ENCODE measurements at places on chromosomes 2 and 18. TPM values are rescaled to one million over a fixed set of nuclear protein-coding genes. Genes with fewer than 3 reads are reported as not detected.

GRCh38 chr2:18988631-18989232 lies 369.7 kb downstream of the OSR1 start:
- no peak for DNase-seq

DNA sequence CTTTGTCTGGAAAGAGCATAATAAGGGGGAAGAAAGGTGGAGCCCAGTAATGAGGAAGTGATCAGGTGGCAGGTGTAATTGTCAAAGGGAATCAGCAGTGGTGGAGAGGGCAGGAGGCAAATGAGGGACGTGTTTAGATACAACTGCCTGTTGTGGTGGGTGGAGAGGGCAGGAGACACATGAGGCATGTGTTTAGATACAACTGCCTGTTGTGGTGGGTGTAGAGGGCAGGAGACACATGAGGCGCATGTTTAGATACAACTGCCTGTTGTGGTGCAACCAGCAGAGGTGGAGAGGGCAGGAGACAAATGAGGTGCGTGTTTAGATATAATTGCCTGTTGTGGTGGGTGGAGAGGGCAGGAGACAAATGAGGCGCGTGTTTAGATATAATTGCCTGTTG lies 173.1 kb downstream of the ANKRD30B start:
- no peak for DNase-seq

CCDC88A gene
- total RNA-seq = 92.4 TPM

FAM237A gene
- total RNA-seq = not detected

DNA sequence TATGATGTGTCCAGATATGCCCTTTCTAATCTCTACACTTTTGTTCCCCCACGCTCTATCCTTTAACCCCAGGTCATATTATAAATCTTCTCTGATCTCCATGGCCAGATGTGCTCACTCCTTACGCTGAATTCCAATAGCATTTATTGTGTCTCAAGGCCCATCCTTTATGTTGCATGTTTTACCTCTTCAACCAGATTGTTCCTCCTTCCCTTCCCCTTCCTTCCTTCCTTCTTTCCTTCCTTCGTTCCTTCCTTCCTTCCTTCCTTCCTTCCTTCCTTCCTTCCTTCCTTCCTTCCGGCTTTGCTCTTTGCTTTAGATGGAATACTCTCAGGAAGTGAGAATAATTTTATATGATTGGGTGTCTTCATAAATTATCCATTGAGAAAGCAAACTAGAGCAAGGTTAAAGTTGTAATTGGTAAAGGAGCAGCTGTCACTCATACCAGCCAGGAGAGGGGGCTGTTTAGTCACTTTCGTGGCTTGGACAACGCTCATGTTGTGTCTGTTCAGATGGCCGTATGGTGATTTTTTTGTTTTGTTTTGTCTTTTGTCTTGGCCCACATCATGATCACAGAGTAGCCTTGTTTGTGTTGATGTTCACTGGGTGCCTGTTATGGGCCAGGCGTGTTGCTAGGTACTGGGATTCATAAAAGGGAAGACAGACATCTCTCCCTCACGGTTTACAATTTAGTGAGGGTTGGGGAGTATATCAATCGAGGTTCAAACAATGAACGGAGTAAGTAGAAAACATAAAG lies 68.0 kb downstream of the DAW1 start:
- no peak for DNase-seq
